ENCODE measurements at places on chromosomes 7 and 10. TPM values are rescaled to one million over a fixed set of nuclear protein-coding genes. Genes with fewer than 3 reads are reported as not detected.

The NYAP1 gene
- 0.36 TPM for total RNA-seq

The DYNC1I1 gene
- not detected for total RNA-seq

The PLEKHA8 gene
- 11.7 TPM for total RNA-seq

The PRKCQ gene
- 59.6 TPM for total RNA-seq

The UBE2D4 gene
- total RNA-seq, result 9.6 TPM

The PLAC9 gene
- not detected for total RNA-seq

The NPY4R gene
- not detected for total RNA-seq

The CPEB3 gene
- 3.3 TPM for total RNA-seq

The MCM10 gene
- 0.08 TPM for total RNA-seq

The KCNH2 gene
- total RNA-seq, result 3.6 TPM

The AKR1B15 gene
- not detected for total RNA-seq

The NXPH1 gene
- total RNA-seq, result not detected

The STOX1 gene
- total RNA-seq, result 1.2 TPM

All from naive thymus-derived CD4-positive, alpha-beta T cell (primary cell).